ENCODE measurements at places on chromosomes 11 and 22.

- peak; percentile 71 for DNase-seq
Observed at GRCh38 chr11:116563028-116563711, 209.6 kb downstream of the BUD13 start.

- no peak for DNase-seq
Observed at GRCh38 chr11:132746305-132746704, 786.0 kb downstream of the OPCML start.

GRCh38 chr22:43446916-43447315 is 35.1 kb downstream of the MPPED1 start:
- no peak for DNase-seq

GRCh38 chr11:101032991-101033390 is 96.6 kb downstream of the PGR start:
- no peak for DNase-seq

DNA sequence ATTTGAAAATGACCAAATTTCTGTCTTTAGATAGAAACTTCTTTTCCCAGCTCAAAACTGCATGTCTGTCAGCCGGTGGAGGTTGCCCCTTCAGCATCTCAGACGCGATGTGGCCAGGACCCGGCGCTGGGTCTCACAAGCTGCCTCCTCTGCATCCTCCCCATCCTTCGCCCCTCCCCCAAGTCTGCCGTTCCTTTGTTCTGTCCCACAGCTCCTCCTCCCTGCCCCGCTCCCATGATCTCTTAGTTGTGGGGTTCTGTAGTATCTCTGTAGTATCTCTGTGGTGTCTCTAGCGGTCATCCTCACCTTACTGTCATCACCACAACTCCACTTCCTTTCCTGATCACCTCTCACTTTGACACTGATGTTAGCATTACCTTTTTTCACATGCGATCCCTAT is 49.9 kb downstream of the TRAF6 start:
- no peak for DNase-seq

- no peak for DNase-seq
Observed at GRCh38 chr22:29256606-29257325, 11.0 kb downstream of the RHBDD3 start.

DNA sequence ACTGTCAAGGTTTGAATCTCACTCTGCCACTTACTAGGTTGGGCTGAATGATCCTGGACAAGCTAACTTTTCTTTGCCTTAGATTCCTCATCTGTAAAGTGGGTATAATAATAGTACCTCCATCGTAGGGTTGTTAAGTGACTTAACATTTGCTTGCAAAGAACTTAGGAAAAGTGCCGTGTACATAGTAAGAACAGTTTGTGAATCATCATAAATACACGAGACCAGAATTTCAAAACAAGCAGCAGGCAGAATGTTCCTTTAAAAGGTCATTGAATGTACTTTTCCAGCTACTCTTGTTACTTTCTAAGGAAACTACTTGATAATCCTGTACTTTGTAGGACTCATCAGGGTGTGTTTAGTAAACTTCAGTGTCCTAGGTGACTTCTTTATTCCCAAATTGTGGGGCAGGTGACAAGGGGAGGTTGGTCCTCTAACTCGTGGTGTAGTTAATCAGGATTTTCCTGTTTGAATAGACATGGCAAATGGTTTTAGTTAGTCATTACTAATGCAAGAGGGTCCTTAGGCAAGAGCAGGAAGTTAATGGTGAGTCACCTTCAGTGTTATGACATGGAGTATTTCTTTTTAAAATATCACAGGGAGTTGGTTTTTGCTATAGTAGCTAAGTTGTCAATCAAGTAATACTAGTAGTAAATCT is 67.9 kb downstream of the YAP1 start:
- no peak for DNase-seq
